ENCODE measurements at places on chromosomes 7 and 10. TPM values are rescaled to one million over a fixed set of nuclear protein-coding genes. Genes with fewer than 3 reads are reported as not detected.

The TET1 gene
- 2.7 TPM for total RNA-seq

The ASB15 gene
- total RNA-seq = not detected

The IL6 gene
- total RNA-seq = 0.40 TPM

The TNRC18 gene
- 33.2 TPM for total RNA-seq

The CPA5 gene
- total RNA-seq = not detected

The MRPS33 gene
- 29.1 TPM for total RNA-seq

The TMEM270 gene
- not detected for total RNA-seq

All from epithelial cell of alveolus of lung (primary cell).